ENCODE measurements at places on chromosomes 7 and 10.
A peak's percentile ranks its signal among the peaks of the same experiment; 100 is the strongest.

GRCh38 chr7:91149341-91150246 lies 114.6 kb upstream of the FZD1 start:
- no peaks in the 10 kb centered on the region for H3K27me3 ChIP-seq
- H3K4me1 ChIP-seq: no peaks in the 10 kb centered on the region
- H3K36me3 ChIP-seq: no peaks in the 10 kb centered on the region
- no peak overlapping the region for H3K27ac ChIP-seq
- H3K4me3 ChIP-seq: no peak overlapping the region

DNA sequence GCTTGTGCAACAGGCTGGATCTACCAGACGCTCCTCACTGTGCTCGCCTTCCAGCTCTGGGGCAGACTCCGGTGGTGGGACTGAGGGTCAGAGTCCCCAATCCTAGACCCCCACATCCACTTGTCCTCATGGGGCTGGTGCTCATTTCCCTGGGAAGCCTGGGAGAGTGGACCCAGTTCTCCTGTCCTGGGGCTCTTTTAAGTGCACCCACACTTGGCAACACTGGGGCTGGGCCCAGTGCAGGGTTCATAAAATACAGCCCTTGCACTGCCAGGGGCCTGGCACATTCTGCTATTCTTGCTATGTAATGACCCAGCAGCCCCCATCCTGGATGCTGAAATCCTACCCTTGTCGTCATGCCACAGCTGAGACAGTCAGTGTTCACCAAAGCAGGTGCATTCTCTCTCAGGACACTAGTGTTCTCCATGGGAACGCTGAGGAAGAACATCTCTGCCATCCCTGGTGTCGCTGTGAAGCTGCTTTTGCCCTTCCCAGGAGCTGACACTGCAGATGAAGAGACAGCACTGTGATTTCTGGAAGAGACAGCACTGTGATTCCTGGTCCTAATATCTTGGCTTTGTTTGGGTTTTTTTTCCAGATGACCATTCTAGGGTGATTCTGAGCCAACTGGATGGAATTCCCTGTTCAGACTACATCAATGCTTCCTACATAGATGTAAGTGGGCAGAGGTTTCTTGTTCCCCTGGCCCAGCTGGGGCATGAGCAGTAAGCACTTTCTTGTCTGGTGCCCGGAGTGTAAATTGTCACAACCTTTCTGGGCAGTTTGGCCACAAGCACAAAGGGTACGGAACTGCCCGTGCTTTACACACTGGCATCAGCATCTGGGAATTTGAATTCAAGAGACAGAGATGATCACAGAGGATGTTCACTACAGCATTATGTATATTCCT lies 65.6 kb downstream of the MKI67 start:
- H3K27me3 ChIP-seq: no peaks in the 10 kb centered on the region
- H3K4me1 ChIP-seq: peaks cover 97% of the 10 kb centered on the region
- H3K27ac ChIP-seq: peak overlapping the region; percentile 7
- no peak for DNase-seq
- H3K36me3 ChIP-seq: no peaks in the 10 kb centered on the region

DNA sequence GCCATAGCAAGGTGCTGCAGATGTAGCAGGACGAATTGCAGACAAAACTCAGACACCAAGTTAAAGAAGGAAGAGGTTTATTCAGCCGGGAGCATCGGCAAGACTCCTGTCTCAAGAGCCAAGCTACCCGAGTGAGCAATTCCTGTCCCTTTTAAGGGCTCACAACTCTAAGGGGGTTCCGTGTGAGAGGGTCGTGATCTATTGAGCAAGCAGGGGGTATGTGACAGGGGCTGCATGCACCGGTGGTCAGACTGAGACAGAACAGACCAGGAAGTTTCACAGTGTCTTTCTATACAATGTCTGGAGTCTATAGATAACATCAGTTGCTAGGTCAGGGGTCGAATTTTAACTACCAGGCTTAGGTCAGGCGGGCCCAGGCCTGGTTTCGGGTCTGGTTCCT lies 222.0 kb upstream of the C7orf33 start:
- no peak overlapping the region for H3K4me3 ChIP-seq
- DNase-seq: no peak
- no peak overlapping the region for H3K27ac ChIP-seq
- no peaks in the 10 kb centered on the region for H3K36me3 ChIP-seq

DNA sequence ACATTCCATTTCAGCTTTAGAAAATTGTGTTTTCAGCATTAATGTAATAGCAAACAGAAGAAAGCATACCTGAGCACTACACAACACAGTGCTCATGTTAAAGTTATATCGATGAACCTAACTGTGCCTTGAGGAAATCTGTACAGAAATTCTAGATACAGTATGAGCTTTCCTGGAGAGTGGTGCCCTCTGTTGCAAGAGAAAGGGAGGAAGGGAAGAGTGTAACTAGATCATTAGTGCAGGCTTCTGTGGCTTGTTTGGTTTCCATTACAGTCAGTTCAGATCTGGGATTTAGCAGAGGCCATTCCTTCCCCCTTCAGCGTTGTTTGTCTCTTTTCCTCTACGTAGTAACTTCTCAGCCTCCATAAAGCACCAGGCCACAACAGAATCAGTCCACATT lies 139.7 kb downstream of the HTR7 start:
- H3K4me1 ChIP-seq: no peaks in the 10 kb centered on the region
- no peak overlapping the region for H3K4me3 ChIP-seq
- DNase-seq: no peak
- H3K27ac ChIP-seq: no peak overlapping the region
- H3K36me3 ChIP-seq: no peaks in the 10 kb centered on the region

- H3K4me1 ChIP-seq: peaks cover 6% of the 10 kb centered on the region
- H3K27me3 ChIP-seq: no peaks in the 10 kb centered on the region
- H3K4me3 ChIP-seq: no peak within 1 kb of the TSS
- no peak for DNase-seq
These were observed at the start of gene HK1 for GRCh38 chr10:69278446-69278963. Gene HK1 (plus strand): TSS chr10:69278496.

DNA sequence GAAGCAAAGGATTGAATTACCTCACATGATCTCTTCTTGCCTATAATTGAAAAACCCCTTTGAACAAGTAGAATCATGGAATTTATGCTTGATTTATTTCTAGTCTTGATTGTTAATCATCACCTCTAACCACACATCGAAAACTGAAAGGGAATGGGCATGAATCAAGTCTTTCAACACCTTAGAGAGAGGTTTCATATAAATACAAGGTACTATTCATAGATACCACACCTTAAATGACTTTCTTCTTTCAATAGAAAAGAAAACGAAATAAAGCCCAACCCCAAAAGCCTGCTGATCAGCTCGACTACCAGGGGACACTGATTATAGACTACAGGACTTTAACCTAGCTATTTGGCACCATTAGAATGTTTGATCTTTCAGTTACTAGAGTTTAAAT lies 128.6 kb upstream of the PTPRZ1 start:
- H3K4me3 ChIP-seq: no peak overlapping the region
- DNase-seq: no peak
- no peak overlapping the region for H3K27ac ChIP-seq
- H3K4me1 ChIP-seq: no peaks in the 10 kb centered on the region
- H3K36me3 ChIP-seq: no peaks in the 10 kb centered on the region
- H3K27me3 ChIP-seq: no peaks in the 10 kb centered on the region

GRCh38 chr10:102673819-102674511 lies 29.7 kb downstream of the TRIM8 start:
- peak; percentile 49 for DNase-seq
- H3K4me1 ChIP-seq: peaks cover 40% of the 10 kb centered on the region
- peak overlapping the region; percentile 77 for H3K27ac ChIP-seq
- peak overlapping the region; percentile 68 for H3K4me3 ChIP-seq

- no peak for DNase-seq
- no peak overlapping the region for H3K27ac ChIP-seq
- no peaks in the 10 kb centered on the region for H3K36me3 ChIP-seq
- H3K4me3 ChIP-seq: no peak overlapping the region
These were observed 754.2 kb downstream of the GRID1 start for GRCh38 chr10:85612378-85612775.

- H3K4me3 ChIP-seq: no peak overlapping the region
- H3K27ac ChIP-seq: no peak overlapping the region
- no peak for DNase-seq
- H3K4me1 ChIP-seq: no peaks in the 10 kb centered on the region
These were observed 23.6 kb downstream of the BZW2 start for GRCh38 chr7:16669581-16669980.

DNA sequence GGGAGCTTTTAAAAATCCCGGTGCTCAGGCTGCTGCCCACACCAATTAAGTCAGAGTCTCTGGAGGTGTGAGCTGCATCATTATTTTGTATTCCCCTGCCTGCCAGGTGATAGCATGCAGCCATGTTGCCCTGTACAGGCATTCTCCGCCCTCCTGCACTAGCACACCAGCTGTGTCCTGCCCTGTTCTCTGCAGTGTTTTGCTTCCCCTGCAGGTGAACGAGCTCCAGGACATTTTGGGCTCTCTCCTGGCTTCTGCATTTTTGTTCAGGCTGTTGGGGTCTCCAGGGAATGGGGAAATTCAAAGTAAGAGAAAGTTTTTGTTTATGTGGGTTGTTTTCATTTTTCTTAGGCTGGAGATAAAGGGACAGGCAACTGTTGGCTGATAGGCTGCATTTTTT lies 271.0 kb upstream of the COBL start:
- no peaks in the 10 kb centered on the region for H3K27me3 ChIP-seq
- H3K27ac ChIP-seq: no peak overlapping the region
- DNase-seq: no peak
- H3K36me3 ChIP-seq: no peaks in the 10 kb centered on the region

- H3K27ac ChIP-seq: no peak overlapping the region
- H3K27me3 ChIP-seq: no peaks in the 10 kb centered on the region
- H3K4me1 ChIP-seq: no peaks in the 10 kb centered on the region
- no peak overlapping the region for H3K4me3 ChIP-seq
These were observed 156.3 kb upstream of the SEMA3C start for GRCh38 chr7:81075150-81075549.

DNA sequence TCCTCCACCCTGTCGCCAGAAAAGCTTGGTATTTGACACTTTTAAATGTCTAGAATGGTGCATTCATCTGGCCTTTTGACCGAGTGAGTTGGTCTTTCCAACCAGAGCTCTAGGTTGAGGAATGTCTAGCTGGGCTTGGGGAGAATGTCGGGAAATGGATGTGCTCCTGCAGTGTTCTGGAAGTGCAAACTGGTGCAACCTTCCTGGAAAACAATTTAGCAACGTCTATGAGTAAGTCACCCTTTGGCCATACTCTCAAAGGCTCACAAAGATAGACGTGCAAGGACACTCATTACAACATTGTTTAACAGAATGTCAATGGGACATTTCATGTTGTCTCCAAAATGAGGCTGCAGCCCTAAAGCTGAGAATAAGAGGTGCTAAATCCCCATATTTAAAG lies 12.2 kb upstream of the NMT2 start:
- no peaks in the 10 kb centered on the region for H3K36me3 ChIP-seq
- no peak for DNase-seq
- no peak overlapping the region for H3K27ac ChIP-seq
- H3K27me3 ChIP-seq: no peaks in the 10 kb centered on the region
- no peaks in the 10 kb centered on the region for H3K4me1 ChIP-seq

GRCh38 chr10:32190890-32191491 lies 134.8 kb upstream of the KIF5B start:
- no peak overlapping the region for H3K4me3 ChIP-seq
- H3K27ac ChIP-seq: no peak overlapping the region
- peaks cover 12% of the 10 kb centered on the region for H3K4me1 ChIP-seq
- DNase-seq: no peak
- H3K36me3 ChIP-seq: no peaks in the 10 kb centered on the region
- H3K27me3 ChIP-seq: no peaks in the 10 kb centered on the region

- no peak overlapping the region for H3K27ac ChIP-seq
- H3K4me3 ChIP-seq: no peak overlapping the region
- no peaks in the 10 kb centered on the region for H3K36me3 ChIP-seq
- H3K27me3 ChIP-seq: no peaks in the 10 kb centered on the region
- DNase-seq: no peak
These were observed 25.6 kb upstream of the SEPHS1 start for GRCh38 chr10:13373644-13374043.

GRCh38 chr7:31234836-31235605 lies 105.5 kb downstream of the NEUROD6 start:
- no peaks in the 10 kb centered on the region for H3K36me3 ChIP-seq
- DNase-seq: no peak
- no peak overlapping the region for H3K4me3 ChIP-seq
- H3K27me3 ChIP-seq: no peaks in the 10 kb centered on the region

DNA sequence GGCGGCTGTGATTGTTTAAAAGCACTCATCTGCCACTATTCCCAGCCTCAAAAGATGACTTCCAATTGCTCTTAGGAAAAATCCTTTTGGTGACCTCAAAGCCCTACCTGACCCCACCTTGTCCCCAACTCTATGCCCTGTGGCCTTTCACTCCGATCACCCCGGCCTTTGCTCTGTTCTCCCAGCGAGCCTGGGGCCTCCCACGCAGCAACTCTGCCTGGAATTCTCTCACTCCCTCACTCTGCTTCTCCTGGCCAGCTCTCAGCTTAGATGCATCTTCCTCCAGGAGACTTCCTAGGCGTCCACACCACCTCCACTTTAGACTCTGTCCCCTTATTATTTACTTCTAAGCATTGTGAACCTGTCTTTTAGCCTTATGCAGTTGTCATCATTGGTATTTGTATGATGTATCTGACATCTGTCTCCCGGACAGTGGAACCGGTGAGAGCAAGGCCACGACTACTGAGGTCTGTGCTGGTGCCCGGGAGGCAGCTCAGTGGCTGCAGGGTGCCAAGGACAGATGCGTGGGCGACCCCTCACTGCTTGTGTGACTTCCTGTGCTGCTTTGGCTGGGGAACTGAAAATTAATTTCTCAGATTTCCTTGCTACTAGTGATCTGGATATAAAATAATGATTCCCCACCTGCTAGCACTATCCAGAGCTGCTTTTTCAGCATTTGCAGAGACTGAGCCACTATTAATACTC lies 63.0 kb downstream of the PIP4K2A start:
- DNase-seq: no peak
- no peak overlapping the region for H3K27ac ChIP-seq
- H3K27me3 ChIP-seq: no peaks in the 10 kb centered on the region
- peaks cover 68% of the 10 kb centered on the region for H3K4me1 ChIP-seq
- H3K4me3 ChIP-seq: no peak overlapping the region

- no peak for DNase-seq
- no peaks in the 10 kb centered on the region for H3K36me3 ChIP-seq
- no peak overlapping the region for H3K4me3 ChIP-seq
- no peaks in the 10 kb centered on the region for H3K27me3 ChIP-seq
- no peak overlapping the region for H3K27ac ChIP-seq
These were observed 730.6 kb upstream of the IGFBP3 start for GRCh38 chr7:46651561-46652088.

- no peaks in the 10 kb centered on the region for H3K4me1 ChIP-seq
- H3K27me3 ChIP-seq: no peaks in the 10 kb centered on the region
- no peak overlapping the region for H3K27ac ChIP-seq
- H3K4me3 ChIP-seq: no peak overlapping the region
- H3K36me3 ChIP-seq: no peaks in the 10 kb centered on the region
- no peak for DNase-seq
These were observed 70.1 kb downstream of the HACD1 start for GRCh38 chr10:17547060-17547459.

- H3K4me3 ChIP-seq: no peak overlapping the region
- H3K27me3 ChIP-seq: no peaks in the 10 kb centered on the region
- H3K36me3 ChIP-seq: no peaks in the 10 kb centered on the region
These were observed 94.9 kb upstream of the SKAP2 start for GRCh38 chr7:26959290-26959689.

GRCh38 chr7:12630513-12630819 lies 57.0 kb upstream of the ARL4A start:
- no peaks in the 10 kb centered on the region for H3K4me1 ChIP-seq
- no peaks in the 10 kb centered on the region for H3K27me3 ChIP-seq
- H3K36me3 ChIP-seq: no peaks in the 10 kb centered on the region

- no peak overlapping the region for H3K4me3 ChIP-seq
- H3K4me1 ChIP-seq: peaks cover 7% of the 10 kb centered on the region
- DNase-seq: no peak
These were observed 9.5 kb upstream of the KAZALD1 start for GRCh38 chr10:101052285-101052684.

Measured in thoracic aorta (tissue), 2 donors.